ENCODE measurements at places on chromosomes 12 and 14.
A peak's percentile ranks its signal among the peaks of the same experiment; 100 is the strongest.

GRCh38 chr12:50979369-50980052 lies 27.2 kb downstream of the HIGD1C start:
- no peak for DNase-seq

- no peak for DNase-seq
Measured at GRCh38 chr14:36516719-36517241, 3.3 kb downstream of the NKX2-1 start.

DNA sequence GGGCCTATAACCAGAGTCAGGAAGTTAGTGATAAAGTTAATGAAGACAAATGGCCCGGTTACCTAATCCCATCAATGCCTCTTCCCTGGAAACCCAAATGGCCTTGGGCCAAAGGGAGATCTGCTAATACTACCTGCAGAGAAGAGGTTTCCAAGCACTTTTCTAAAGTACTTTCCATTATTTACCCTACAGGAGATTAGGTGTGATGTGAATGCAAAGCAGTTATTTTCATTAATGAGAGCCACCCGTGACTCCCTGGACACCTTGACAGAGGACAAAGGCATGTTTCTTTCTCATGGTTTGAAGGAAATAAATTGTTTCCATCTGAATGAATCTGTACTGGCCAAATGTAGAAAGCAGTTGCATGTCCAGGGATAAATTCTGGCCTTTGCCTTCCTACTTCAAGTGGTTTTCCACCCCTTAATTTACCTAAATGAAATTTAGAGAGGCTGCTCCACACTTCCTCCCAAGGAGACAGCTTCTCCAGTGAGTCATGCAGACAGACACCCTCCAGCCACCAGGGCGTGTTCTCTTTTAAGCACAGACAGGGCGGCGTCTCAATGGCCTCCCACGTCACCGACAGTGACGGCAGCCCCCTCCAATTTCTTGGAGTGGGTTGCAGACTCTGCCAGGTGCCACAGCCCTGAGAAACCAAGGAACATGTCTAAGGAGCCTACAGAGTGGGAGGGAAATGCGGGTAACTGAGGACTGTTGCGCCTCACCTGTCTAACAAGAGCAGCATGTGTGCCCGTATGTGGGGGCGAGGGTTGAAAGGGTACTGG lies 43.9 kb upstream of the GNPNAT1 start:
- peak; percentile 42 for DNase-seq

GRCh38 chr12:104182144-104182543 lies 33.4 kb upstream of the TXNRD1 start:
- no peak for DNase-seq

GRCh38 chr14:93032421-93032936 lies 83.2 kb downstream of the ITPK1 start:
- DNase-seq = no peak

DNA sequence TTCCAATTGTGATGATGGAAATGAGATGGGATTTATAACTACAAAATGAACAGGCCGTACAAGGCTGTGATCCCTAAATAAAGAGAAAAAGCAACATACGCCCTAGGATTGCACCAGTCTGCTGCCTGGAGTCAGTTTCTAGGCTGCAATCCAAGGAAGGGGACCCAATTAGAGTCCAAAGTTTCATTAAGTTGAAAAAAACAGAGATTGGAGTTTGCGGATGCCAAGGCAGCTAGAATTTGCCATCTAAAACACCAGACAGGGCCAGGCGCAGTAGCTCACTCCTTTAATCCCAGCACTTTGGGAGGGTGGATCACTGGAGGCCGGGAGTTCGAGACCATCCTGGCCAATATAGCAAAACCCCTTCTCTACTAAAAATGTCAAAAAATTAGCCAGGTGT lies 661.0 kb downstream of the RPS29 start:
- DNase-seq = no peak

DNA sequence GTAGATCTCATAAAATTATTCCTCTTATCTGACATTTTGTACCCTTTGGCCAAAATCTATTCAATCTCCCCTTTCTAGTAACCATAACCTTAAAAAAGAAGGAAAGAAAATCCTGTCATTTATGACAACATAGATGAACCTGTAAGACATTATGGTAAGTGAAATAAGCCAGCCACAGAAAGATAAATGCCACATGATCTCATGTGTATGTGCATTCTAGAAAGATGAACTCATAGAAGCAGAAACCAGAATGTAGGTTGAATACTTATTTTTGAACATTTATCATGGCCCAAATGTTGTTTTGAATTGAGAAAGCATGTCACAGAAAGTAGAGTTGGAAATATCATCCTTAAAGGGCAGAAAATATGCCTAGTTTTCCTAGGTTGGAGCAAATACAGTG lies 1053.6 kb downstream of the SLC6A15 start:
- no peak for DNase-seq

DNA sequence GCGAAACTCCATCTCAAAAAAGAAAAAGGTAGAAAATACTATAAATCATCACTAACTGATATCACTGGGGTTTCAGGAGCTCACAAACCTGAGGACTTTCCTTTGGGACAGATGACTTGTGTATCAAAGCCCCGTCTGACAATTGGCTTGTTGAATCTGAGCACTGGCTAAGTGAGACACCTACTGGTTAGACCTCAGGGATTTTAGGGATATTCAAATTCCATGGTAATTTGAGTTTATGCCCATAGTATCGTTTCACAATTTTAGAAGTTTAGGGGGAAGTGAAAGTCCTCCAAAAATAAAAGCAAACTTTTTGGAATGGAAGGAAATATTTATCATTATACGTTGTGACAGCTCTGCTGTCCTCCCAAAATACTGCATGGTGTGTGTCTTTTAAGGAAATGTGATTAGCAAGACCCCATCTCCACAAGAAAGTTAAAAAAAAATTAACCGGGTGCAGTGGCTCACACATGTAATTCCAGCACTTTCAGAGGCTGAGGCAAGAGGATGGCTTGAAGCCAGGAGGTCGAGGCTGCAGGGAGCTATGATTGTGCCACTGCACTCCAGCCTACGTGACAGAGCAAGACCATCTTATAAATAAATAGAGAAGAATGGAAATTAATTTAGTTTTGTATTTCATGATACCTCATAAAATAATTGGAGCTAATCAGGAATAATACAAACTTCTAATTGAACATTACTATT lies 49.2 kb downstream of the FBXL14 start:
- no peak for DNase-seq

DNA sequence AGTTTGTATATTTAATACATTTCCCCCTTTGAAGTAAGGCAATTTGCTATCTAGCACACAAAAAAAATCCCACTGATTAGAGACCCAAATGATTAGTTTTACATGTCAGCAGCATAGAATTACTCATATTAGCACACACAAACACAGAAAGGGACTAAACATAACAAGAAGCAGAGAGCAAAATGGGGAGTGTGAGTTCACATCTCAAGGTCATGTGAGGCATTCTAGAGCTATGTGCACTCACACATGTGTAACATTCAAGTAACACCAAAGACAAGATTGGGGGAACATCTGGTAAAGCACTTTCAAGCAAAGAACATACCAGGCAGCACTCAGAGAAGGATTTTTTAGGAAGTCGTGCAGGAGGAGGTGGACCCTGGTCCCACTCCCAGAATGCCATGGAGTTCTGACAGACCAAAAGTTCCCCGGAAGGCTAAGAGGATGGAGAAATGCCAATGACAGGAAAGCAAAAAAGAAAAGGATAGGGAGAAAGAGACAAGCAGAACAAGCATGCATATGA lies 105.8 kb upstream of the SINHCAF start:
- DNase-seq = no peak

- DNase-seq = peak; percentile 41
Measured at GRCh38 chr12:85923767-85924331, 49.8 kb downstream of the NTS start.

- no peak for DNase-seq
Measured at GRCh38 chr12:32390572-32391219, 8.7 kb upstream of the FGD4 start.

- no peak for DNase-seq
Measured at GRCh38 chr12:108802101-108802961, 55.1 kb downstream of the SSH1 start.

DNA sequence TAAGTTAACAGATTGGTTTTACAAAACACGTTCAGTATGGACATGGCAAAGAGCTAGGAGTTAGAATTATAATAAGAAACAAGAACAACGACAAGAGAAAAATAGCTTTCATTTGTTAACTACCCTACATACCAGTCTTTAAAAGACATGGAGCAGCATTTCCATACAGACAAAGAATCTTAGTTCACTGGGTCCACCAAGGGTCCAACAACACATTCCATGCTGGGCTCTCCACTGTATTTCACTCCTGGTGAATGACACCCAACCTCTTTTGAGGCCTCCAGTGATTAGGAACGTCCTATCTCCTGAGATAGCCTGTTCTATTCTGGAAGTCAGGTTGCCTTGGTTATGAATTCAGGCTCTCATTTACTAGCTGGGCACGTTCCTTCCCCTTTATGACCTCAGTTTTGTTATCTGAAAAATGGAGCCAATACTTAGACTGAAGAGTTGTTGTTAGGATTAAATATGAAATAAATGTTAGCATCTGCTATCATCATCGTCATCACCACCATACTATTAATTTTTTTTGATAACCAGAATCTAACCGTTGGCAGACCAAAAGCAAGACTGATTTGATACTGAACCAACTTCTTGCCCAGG lies 37.7 kb downstream of the C12orf75 start:
- no peak for DNase-seq

GRCh38 chr14:31084385-31084784 lies 58.2 kb upstream of the STRN3 start:
- no peak for DNase-seq

DNA sequence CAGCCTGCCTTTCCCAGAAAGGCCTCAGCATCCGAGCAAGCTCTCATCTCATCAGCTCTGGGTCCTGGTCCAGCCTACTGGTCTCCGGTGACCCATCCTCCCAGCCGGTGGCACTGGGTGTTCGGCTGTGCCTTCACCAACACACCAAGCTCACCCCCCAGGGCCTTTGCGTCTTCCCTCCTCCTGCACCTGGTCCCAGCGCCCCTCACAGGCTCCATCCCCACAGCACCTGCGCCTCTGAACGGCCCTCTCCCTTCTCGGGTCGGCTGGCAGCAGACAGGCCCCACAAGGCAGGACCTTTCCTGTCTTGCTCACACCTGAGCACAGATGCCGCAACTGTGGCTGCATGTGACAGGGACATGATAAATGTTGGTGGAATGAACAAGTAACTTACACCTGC lies 13.1 kb downstream of the P2RX2 start:
- DNase-seq = no peak

DNA sequence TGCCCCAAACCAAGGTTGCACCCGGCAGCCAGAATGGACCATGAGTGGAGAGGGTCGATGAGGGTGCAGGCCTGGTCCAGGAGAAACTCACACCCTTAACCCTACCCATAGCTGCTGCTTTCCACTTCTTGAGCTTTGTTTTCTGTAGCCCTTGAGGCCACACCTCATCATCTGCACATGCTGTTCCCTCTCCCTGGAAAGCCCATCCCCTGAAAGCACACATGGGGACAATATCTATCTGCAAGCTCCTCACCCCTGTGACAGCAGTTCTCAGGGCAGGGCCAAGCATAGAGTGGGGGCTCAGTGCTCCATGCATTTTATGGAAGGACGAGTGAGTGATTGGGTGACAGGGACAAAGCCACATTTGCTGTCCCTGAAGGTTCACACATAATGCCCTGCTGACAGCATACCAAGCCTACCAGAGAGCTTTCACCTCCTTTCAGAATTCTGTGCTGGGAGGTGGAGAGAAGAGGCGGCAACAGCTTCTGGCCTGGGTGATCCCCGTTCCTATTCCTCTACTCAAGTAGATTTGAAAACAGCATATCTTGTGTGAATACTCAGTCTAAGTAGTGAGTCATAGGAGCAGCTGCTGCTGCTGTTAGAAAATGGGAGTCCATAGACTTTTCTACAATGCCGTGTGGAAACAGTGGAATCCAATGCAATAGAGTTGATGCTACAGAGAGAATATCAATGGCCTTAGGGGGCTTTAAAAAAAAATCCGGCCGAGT lies 44.6 kb downstream of the SRGAP1 start:
- DNase-seq = no peak

DNA sequence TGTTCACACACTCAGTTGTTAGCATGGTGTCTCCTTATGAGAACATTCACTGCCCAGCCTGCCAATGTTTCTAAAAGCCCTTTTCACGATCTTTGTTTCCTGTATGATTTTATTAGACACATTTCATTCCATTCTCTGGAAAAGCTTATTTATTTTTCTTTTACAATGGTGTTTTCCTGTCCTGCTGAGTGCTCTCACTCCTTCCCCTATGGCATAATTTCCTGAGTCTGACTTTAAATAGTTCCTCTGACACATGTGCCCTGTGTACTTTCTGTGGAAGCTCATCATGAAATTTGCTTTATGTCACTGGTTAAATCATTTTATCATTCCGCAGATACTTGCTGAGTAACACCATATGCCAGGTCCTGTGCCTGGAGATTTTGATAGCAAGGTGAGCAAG lies 612.0 kb downstream of the FLRT2 start:
- no peak for DNase-seq

GRCh38 chr14:39268393-39268792 lies 34.7 kb downstream of the MIA2 start:
- peak; percentile 41 for DNase-seq

Data from SK-N-DZ (cell line).